ENCODE measurements at places on chromosomes 5 and 9. TPM values are rescaled to one million over a fixed set of nuclear protein-coding genes. Genes with fewer than 3 reads are reported as not detected.

DNA sequence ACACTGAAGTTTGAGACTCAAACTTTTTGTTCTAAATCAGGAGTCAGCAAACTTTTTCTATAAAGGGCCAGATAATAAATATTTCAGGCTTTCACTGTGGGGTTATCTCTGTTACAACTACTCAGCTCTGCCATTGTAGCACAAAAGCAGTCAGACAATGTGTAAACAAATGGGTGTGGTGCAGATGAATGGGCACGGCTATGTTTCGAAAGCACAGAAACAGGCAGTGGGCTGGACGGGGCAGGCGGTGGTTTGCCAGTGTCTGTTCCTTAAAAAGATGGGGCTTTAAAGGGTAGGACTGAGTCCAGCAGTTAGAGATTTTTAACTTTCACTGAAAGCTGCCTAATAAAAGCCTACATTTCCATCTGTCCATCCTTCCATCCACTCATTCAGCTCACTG is 48.9 kb downstream of the PFDN1 start:
- peak; percentile 52 for DNase-seq

The COL15A1 gene
- 63.2 TPM for total RNA-seq

The CD72 gene
- 2.0 TPM for total RNA-seq

DNA sequence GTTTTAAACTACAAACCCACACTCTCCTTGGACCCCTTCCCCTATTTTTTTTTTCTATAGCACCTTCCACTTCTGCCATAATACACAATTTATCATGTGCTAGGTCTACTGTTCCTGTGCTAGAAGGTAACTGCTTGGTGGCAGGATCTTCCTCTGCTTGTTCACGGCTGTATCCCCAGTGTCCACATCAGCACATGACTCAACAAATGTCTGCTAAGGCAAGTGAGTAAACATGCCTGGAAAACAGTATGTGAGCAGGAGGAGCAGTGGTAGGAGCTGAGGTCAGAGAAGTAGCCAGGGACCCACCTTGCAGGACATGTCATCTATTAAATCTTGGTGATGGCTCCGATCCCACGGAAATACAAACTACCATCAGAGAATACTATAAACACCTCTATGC is 79.4 kb downstream of the AUH start:
- DNase-seq = no peak

The IL9 gene
- total RNA-seq = not detected

The SOHLH1 gene
- not detected for total RNA-seq

GRCh38 chr9:129398101-129398960 is 220.3 kb upstream of the IER5L start:
- no peak for DNase-seq

- no peak for DNase-seq
Observed at GRCh38 chr9:99300603-99301002, 78.5 kb downstream of the SEC61B start.

GRCh38 chr9:132464547-132464946 is 54.5 kb downstream of the CFAP77 start:
- DNase-seq = no peak

- no peak for DNase-seq
Observed at GRCh38 chr9:15007698-15008097, 97.5 kb upstream of the FREM1 start.

DNA sequence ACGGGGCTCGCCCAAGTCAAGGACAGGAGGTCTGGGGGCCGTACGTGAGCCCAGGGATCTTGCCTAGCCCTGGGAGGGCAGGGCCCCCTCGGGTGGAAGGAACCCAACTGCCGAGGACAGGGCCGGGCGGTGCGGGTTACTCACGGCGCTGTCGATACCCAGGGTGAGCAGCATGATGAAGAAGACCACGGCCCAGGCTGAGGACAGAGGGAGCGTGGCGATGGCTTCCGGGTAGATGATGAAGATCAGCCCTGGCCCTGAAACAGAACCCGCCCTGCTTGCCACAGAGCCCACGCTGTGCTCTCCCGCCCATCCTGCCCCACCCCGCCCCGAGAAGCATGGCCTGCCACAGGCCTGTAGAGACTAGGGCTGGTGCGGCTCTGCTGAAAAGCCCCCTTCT is 34.1 kb downstream of the SLC6A3 start:
- DNase-seq = no peak

GRCh38 chr5:43396762-43397304 is 15.4 kb downstream of the CCL28 start:
- DNase-seq = peak; percentile 59

- no peak for DNase-seq
Observed at GRCh38 chr5:40557501-40557900, 122.2 kb upstream of the PTGER4 start.

The CDH9 gene
- not detected for total RNA-seq

The PHF24 gene
- total RNA-seq = 1.7 TPM

Measured in ureter (tissue), 1 donor.